Mesothelial cell of epicardium (in vitro differentiated cells): ENCODE measurements at places on chromosomes 11 and 22. TPM values are rescaled to one million over a fixed set of nuclear protein-coding genes. Genes with fewer than 3 reads are reported as not detected.

DNA sequence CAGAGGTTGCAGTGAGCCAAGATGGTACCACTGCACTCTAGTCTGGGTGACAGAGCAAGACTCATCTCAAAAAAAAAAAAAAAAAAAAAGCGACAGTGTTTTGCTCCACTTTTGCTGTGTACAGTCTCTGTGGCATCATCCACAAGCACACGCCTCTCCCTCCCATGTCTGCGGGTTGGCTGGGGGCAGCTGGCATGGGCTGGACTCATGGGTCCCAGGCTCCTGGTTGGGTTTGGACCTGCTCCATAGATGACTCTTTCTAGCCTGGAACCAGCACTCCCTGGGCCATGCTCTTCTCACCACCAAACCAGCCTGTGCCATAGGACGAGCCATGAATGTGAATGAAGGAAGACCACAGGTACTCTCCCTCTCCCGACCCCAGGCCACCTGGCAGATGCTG, 7.9 kb upstream of the WNT11 start:
- H3K36me3 ChIP-seq = no peaks in the 10 kb centered on the region
- peaks cover 12% of the 10 kb centered on the region for H3K4me1 ChIP-seq
- no peak for DNase-seq
- peaks cover 34% of the 10 kb centered on the region for H3K27me3 ChIP-seq

GRCh38 chr11:116851626-116852025, 14.2 kb upstream of the APOA1 start:
- H3K4me1 ChIP-seq = peaks cover 16% of the 10 kb centered on the region
- peaks cover 31% of the 10 kb centered on the region for H3K36me3 ChIP-seq
- H3K27me3 ChIP-seq = no peaks in the 10 kb centered on the region
- H3K4me3 ChIP-seq = no peak overlapping the region
- no peak overlapping the region for H3K27ac ChIP-seq

- peak; percentile 20 for DNase-seq
- H3K4me1 ChIP-seq = peaks cover 16% of the 10 kb centered on the region
- H3K4me3 ChIP-seq = no peak overlapping the region
- H3K27me3 ChIP-seq = peaks cover 11% of the 10 kb centered on the region
- no peaks in the 10 kb centered on the region for H3K36me3 ChIP-seq
- H3K27ac ChIP-seq = no peak overlapping the region
Measured at GRCh38 chr11:124880958-124881357, 15.7 kb downstream of the ROBO3 start.

The HBE1 gene
- 0.29 to 0.41 TPM (median 0.34 TPM) in 3 replicates for total RNA-seq

DNA sequence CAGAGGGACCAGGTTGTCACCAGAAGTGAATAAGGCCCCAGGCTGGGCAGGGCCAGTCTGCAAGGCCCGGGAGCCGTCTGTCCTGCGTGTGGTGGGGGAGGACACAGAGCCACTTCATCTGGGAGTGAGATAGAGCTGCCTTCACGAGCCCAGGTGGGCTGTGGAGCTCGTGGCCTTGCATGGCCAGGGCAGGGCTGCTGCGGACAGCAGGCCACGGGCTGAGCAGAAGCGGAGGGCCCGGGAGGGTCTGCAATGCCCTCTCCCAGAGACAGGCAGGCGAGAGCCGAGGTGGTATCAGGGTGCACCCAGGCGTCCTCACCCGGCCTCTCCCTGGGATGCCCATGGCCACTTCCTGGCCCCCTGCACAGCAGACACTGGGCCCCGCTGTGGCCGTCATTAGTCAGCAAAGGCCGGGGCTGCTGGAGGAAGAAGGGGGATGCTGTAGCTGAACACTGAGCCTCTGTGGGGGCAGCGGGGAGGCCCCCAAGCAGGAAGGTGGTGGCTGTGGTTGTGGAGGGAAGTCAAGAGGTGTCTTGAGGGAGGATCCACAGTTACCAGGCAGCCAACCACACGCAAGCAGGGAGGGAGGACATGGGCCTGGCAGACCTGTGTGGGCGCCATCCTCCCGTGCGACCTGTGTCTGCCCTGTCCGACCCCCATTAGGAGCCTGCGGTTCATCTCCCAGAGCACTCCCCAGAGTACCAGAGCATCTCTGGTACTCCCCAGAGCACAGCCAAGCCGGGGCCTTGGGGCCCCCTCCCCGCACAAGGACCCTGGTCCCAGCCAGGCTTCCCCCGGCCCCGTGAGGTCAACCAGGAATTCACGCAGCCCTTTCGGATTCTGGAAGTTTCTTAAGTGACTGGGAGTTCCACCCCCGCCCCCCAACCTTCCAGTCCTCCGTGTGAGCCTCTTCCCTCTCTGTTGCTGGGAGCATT, 1109.5 kb downstream of the BRD1 start:
- peaks cover 3% of the 10 kb centered on the region for H3K36me3 ChIP-seq
- peaks cover 5% of the 10 kb centered on the region for H3K27me3 ChIP-seq
- H3K27ac ChIP-seq = peak overlapping the region; percentile 88
- no peak overlapping the region for H3K4me3 ChIP-seq
- no peak for DNase-seq
